NCI-H82 (cell line): ENCODE measurements at places on chromosomes 5 and 9.

DNA sequence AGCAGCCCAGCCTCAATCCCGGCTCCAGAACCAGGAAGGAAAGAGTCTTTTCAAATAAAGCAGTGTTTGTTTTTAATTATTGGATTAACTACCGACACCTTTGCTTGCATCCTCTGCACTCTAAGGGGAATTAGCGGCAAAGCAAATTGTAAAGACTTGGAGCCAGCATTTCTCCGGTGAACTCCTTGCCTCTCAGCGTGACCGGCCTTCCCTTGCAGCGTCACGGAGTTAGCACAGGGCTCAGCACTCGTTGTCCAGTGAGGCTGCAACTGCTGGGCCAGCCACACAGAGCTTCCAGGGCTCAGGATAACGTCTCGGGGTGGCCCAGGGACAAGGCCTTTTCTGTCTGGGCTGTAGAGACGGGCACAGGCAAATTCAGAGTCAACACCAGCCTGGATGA lies 180.6 kb downstream of the OLFM1 start:
- DNase-seq: peak; percentile 36

GRCh38 chr5:169651526-169651925 lies 14.5 kb downstream of the DOCK2 start:
- peak; percentile 25 for DNase-seq

- no peak for DNase-seq
These were observed 21.1 kb upstream of the ISCA1 start for GRCh38 chr9:86303316-86303975.

DNA sequence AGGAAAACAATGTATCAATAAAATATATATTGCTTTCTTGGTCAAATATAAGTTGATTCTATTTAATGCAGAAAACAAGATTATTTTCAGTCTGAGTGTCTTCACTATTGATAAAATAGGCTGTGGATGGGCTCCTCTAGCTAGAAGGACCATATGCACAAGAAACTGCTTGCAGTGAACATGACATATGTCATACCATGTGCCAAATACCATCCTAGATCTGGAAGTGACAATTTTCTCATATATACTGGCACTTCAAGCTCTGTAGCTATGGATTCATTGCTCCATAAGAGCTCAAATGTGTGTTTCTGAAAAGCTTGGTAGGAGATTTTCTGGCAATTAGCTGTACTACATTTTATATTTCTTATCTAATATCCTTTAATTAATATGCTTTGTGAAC lies 95.6 kb upstream of the CDH6 start:
- no peak for DNase-seq

DNA sequence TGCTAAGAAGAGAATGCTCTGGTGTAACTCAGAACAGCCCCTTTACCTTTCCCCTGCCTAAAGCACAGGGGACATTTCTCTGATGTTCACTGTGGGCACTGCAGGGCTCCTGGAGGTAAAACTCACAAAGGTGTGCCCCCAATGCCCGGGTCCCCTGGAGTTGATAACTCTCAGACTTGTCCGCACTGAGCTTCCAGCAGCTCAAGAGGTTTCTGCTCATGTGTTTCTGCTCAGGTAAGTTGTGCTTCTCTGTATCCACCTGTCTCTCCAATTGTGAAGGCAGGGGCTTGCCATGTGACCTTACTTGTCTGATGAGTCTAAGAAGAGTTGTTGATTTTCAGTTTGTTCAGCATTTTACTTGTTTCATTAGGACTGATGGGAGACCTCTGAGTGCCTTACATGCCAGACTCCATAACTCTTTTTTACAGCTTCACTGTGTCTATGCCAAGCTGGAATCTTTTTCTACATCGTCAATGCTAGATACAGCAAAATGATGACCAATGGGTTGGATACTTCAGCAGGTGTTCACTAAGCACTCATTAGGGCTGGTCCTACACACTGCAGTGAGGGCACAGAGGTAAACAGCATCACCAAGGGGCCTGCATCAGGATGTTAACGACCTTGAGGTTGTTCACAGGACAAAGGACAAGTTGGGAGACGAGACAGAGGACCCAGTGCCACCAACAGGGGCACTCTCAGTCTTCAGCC lies 56.4 kb downstream of the MRPL36 start:
- no peak for DNase-seq

DNA sequence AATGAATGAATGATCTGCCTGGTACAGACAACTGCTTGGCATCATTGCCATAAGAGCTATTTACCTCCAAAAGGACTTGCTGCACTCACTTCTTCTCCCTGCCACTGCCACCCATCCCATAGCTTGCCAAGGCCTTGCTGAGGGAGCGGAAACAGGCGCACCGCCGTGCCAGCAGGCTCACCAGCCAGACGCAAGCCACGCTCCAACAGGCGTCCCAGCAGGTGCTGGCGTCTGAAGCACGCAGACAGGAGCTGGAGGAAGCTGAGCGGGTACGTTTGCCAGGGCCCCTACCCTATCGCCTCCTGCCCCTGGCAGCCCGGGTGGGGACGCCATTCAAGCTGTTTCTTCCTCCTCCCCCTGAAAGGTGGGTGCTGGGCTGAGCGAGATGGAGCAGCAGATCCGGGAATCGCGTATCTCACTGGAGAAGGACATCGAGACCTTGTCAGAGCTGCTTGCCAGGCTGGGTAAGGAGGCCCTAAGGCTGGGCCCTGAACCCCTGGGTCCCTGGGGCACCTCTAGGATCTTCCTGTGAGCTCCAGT lies 8.9 kb upstream of the AIF1L start:
- no peak for DNase-seq

DNA sequence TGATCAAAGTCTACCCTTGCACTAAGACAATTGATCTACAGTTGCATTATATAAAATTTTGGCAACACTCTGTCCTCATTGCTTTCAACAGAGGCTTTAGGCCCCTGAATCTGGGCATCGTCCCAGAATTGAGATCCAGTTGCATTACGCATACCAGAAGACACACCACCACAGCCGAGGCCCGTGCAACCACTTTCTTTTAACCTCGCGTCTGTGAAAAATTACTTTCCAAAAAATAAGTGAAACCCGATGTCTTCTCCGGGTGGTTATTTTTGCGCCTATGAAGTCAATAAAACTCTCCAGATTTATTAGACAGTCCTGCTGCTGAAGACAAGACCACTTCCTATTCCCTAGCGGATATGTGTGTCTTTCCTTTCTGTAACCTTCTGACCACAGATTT lies 52.1 kb upstream of the NFIB start:
- DNase-seq: no peak

DNA sequence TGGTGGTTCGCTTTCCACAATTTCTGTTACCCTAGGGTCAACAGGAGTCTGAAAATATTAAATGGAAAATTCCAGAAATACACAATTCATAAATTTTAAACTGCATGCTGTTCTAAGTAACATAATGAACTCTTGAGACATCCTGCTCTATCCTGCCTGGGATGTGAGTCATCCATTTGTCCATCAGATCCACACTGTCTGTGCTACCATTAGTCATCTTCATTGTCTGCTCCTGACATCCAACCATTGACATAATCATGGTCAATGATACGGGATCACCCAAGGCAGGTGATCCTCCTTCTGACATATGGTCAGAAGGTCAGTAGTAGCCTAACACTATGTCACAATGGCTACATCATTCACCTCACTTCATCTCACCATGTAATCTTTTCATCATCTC lies 276.7 kb upstream of the KIF2A start:
- no peak for DNase-seq

- peak; percentile 89 for DNase-seq
These were observed 6.3 kb upstream of the TTLL11 start for GRCh38 chr9:122099271-122099869.

- DNase-seq: no peak
These were observed 5.8 kb downstream of the TAS2R1 start for GRCh38 chr5:9624196-9624947.

DNA sequence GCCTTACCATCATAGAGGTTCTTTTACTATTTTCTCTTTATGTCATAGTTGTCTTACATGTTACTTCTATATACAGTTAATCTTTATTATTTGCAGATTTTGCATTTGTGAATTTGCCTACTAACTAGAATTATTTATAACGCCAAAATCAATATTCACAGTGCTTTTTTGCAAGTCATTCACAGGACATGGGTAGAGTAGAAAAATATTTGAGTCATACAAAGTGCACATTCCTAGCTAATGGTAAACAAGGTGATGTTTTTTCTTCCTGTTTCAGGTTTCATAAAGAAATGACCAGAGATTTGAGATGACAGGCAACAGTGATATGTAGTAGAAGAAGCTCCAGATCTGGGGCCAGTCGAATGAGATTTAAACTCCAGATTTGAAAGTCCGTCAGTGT lies 30.0 kb upstream of the OR2Y1 start:
- no peak for DNase-seq

DNA sequence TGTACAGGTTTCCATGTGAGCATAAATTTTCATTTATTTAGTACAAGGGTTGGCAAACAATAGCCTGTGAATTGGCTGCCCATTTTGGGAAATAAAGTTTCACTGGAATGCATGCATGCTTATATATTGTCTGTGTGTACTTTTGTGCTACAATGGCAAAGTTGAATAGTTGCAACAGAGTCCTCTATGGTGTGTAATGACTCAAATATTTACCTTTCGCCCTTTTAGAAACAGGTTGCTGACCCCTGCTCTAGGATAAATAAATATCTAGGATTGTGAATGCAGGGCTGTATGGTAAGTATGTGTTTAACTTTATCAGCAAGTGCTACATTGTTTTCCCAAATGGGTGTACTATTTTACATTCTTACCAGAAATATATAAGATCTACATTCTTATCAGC lies 47.2 kb downstream of the XRCC4 start:
- DNase-seq: no peak

GRCh38 chr9:108033976-108034964 lies 544.7 kb upstream of the KLF4 start:
- DNase-seq: no peak

DNA sequence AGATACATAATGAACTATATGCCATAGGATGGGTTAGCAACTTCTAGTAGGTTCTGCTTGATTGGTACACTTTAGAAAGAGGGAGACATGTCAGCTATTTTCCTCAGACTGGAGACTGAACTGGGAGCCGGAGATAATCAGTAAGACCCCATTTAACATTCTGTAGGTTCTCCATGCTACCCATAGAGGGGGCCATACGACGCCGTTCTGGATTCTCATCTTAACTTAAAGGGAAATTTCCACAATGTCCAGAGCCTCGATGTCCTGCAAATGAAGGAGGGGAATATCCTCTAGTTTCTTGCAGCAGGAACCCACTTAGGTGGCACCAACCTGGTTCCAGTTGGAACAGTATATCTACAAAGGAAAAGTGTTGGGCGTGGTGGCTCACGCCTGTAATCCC lies 22.3 kb upstream of the NPM1 start:
- DNase-seq: peak; percentile 31

DNA sequence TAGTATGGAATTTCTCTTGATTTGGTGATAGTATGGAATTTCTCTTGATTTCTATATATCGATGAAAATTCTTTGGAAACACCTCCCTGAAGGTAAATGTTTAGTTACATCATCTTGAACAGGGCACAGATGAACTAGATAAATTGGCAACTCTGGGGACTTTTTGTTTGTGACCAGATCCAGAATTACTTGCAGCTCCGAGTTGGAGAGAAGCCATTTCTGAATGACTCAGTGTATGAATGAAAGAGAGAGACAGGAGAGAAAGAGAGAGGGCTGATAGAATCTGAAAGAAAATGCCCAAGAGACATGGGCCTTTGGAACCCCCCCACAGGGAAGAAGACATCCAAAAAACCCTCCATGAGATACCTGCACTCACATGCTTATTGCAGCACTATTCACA lies 14.1 kb downstream of the TNFSF15 start:
- DNase-seq: no peak

DNA sequence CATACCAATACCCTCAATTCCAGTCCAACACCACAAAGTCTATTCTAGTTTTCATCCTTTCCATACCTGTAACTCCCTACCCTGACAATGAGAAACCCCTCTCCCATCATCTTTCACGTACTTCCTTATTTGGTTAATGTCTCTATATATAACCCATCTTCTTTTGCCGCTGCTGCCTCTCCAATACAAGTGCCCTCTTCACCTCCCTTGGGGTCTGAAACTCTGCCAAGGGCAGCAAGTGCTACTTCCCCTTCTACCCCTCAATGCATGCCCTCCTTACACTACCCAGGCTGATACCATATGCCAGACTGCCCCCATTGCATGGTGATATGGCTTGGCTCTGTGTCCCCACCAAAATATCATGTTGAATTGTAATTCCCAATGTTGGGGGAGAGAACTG lies 24.4 kb upstream of the SMIM15 start:
- DNase-seq: no peak

GRCh38 chr9:95605101-95605500 lies 88.3 kb upstream of the PTCH1 start:
- DNase-seq: no peak

DNA sequence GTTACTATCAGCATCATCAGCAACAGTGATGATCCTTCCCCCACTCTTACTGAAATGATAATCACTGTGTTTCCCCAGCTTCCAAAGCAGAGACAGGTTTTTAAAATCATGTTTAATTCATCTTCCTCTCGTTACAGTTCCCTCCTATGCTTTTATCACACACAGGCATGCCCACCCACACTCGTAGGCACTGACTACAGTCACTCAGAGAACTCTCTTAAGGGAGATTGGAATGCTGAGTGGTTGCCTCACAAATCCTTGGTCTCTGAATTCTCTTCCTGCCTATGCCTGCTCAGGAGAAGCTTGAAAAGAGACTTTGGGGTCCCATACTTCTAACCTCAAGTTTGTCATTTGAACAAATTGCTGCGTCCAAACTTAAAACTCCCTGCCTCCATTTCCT lies 179.2 kb downstream of the FRMD3 start:
- no peak for DNase-seq

DNA sequence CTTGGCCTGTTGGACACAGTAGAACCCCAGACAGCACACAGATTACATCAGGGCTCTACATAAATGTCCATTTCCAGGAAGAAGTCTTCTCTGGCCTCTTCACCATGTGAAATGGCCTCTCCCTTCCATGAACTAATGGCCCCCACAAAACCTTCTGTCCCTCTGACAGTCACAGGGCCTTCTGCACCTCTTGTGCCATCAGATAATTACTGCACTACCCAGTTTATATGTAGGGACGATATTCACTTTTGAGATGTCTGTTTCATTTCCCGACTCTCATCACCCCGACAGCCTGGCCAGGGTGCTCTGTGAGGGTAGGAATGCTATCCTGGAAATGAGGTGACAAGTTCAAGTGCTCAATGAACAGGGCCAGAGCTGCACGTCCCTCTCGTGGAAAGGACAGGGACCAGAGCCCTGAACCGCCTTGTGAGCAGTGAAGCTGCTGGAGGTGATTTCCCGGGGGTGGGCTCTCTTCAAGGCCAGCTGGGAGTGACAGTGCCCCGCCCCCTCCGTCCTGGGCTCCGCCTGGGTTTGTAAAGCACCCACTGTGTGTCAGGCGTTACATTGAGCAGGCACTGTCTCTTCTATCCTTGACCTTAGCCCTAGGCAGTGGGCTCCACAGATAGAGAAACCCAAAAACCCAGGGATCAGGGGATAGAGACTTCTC lies 3.0 kb upstream of the FAM78A start:
- DNase-seq: no peak
